SK-N-DZ (cell line): ENCODE measurements at places on chromosomes 16 and 17.

DNA sequence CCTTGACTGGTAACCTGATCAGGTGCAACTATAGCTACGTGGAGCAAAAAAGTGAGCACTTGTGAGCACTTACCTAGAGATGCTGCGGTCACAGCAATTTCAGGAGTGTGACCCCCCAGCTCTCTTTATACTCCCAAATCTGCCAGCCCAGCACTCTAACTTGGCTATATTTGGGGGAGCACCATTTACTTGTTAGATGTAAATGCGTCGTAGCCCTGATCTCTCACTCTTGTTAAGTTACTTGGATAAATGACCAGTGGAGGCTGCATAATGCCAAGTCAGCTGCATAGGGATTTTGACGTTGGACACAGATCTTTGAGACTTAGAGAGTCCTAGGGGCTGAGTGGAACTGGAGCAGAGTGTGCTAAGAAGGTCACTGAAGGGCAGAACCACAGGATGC, at the start of gene MYH13:
Gene MYH13, minus strand, starts transcription at position 101 of the 400 bp plus-strand sequence. CDS start 8,476 bp downstream, outside the sequence.
- DNase-seq = no peak

DNA sequence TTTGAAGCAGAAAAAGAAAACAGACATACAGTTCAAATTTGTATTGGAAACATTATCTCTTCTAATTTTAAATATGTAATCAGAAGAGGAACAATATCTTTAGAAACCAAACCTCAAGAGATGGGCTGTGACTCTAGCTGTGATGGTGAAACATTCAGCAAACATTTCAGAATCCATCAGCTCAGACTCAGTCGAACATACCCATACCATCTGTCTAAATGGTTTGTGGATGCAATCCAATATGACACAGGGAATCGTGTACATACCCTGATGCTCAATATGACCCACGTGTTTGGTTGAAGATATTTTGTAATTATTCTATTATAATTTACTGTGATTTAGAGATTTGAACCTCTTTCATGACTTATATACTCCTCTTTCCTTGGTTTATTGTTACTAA, 665.2 kb upstream of the CDH8 start:
- no peak for DNase-seq

- DNase-seq = no peak
These were observed 11.1 kb downstream of the PIMREG start for GRCh38 chr17:6455321-6455705.

GRCh38 chr17:29771546-29771945, 148.8 kb upstream of the CORO6 start:
- no peak for DNase-seq
